Right renal pelvis (tissue), 4 donors: ENCODE measurements at places on chromosomes 5 and 9. TPM values are rescaled to one million over a fixed set of nuclear protein-coding genes. Genes with fewer than 3 reads are reported as not detected.
A peak's percentile ranks its signal among the peaks of the same experiment; 100 is the strongest.

TRPM3 gene
- 13.4 TPM for polyA plus RNA-seq

SLC44A1 gene
- polyA plus RNA-seq, result 53.0 TPM

PRELID2 gene
- polyA plus RNA-seq, result 9.1 TPM

FAM163B gene
- not detected for polyA plus RNA-seq

C5orf58 gene
- polyA plus RNA-seq, result not detected

DNA sequence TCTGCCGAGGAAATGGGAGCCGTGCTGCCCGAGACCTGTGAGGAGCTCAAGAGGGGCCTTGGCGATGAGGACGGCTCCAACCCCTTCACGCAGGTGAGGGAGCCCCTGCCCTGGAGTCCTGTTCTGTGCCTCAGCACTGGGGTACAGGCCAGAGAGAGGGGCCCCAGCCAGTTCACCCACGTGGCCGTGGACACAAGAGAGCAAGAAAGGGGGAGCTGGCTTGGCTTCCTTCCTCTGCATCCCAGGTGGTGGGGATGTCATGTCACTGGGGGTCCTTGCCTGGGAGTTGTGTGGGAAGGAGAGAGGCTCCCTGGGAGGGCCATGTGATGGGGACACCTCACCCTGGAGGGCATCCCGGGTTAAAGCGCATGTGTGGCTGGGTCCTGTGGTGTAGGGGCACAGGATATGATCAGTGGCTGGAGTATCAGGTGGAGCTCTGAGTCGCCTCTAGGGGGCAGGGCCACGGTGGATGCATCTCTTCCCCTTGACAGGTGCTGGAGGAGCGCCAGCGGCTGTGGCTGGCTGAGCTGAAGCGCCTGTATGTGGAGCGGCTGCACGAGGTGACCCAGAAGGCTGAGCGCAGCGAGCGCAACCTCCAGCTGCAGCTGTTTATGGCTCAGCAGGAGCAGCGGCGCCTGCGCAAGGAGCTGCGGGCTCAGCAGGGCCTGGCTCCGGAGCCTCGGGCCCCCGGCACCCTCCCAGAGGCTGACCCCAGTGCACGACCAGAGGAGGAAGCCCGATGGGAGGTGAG, 7.5 kb downstream of the N4BP3 start:
- DNase-seq, result peak; percentile 77

DNA sequence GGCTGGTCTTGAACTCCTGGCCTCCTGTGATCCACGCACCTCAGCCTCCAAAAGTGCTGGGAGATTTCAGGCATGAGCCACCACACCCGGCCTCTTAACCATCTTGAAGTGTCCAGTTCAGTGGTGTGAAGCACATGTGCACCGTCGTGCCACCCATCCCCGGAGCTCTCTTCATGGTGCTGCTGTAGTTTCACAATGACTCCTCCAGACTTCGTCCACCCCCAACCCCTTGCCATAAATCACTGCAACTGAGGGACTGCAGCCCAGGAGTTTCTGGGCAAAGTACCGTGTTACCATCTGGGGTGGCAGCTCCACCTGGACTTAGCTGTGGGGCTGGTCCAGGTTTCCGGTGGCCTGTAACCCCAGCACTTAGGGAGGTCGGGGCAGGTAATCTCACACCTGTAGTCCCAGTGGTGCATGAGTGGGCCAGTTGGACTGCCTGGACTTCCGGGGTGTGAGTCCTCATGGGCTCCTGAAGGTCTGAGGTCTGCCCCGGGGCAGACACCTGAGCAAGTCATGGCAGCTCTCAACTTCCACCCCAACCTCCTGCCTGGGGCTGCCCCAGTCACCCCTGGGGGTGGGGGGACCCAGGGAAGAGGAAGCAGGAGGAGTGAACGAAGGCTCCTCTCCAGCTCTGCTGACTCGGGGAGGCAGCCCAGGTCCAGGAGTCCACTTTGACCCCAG, 6.6 kb upstream of the N4BP3 start:
- no peak for DNase-seq
